ENCODE measurements at places on chromosomes 5 and 9.

DNA sequence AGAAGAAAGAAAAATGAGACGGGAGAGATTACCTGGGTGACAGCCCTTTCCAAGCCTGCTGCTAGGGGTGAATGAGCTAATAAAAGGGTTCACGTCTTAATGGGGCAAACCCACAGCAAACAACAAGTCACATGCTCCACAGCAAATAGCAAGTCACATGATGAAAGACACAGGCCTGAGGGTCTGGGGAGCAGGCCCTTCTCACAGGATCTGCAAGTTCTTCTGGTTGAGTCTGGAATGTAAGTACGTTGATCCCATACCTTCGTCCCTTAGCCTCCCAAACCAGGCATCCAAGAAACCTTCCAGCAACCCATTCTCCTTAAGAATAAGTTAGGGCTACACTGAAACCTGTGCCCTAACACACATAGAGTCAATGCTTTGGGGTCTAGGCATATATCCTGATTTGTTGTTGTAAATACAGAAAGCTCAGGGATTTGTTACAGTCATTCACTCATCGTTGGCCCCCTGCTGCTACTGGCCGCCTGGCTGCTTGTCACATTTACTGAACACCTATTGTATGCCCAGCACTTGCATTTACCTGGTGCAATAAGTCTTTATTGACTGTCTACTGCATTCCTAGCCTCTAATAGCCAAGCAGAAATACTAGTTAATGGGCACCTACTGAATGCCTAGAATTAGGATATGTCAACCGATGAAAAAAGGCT is 43.3 kb upstream of the MSX2 start:
- DNase-seq = no peak

- no peak for DNase-seq
Measured at GRCh38 chr5:174426388-174426787, 298.0 kb upstream of the MSX2 start.

DNA sequence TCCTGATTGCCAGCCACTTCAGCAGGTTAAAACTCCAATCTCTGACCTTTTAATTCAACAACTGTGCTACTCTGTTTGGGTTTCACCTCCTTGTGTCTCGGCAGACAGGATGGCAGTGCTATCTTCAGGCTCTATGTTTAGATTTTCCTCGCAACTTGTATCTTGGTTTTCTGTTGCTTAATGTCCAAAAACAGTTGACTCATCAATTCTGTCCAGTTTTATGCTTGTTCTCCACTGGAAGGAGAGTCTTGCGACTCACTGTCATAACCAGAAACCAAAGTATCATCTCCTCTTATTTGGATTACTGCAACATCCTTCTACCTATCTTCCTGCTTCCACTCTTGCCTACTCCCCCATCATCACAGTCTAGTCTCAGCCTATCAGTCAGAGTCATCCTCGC is 130.9 kb upstream of the ADAMTS16 start:
- no peak for DNase-seq

DNA sequence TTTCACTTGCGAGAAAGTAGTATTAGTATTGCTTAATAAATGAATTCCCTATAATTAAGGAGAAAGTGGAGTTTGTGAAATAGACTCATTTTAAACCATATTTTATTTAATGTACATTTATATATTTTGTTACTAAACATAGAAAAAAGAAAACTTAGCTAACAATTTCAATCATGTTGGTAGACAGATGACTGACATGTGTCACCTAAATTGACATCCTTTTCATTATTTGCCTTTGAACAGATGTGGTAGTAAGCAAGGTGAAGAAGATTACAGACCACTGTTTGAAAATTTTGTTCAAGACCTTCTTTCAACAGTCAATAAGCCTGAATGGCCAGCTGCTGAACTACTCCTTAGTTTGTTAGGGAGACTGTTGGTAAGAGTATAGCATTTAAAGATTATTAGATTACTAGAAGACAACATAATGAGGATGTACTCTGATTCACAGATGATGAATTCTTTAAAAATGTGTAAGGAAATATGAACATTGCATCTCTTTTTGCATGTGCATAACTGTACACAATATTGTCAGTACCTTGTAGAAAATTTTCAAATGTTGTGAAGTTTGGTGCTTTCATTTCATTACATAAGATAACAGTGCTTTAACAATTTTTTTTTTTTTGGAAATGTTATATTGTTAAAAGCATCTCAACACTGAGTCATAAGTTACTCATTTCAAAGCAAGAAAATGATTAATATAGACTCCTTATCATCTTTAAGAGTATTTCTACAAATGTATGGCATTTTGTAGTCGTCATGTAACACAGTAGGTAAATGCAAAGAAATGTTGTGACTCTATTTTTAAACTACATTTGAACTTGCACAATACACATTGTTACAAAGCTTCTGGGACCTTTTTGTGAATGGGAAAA is 139.5 kb downstream of the NIPBL start:
- DNase-seq = no peak

GRCh38 chr9:133934482-133935232 is 57.5 kb downstream of the VAV2 start:
- no peak for DNase-seq

DNA sequence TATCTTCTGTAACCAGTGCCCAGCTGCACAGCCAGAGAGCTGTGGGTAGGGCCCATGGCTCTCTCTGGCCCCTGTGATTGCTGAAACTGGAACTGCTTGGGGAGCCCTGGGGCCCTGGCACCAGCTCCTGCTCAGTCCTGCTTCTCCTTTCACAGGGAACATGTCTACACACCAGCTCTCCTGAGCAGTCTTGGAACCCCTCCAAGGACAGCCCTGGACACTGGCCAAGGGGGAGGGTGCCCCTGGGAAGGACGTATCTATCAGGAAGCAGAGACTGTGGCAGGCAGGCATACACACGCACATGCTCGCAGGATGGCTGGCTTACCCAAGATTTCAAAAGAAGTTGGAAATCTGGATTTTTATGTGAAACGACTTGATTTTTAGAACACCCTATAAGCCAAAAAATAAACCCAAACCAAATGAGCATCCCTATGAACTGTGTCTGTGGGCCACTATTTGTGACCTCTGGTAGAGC is 8.8 kb upstream of the TRAF1 start:
- DNase-seq = no peak

DNA sequence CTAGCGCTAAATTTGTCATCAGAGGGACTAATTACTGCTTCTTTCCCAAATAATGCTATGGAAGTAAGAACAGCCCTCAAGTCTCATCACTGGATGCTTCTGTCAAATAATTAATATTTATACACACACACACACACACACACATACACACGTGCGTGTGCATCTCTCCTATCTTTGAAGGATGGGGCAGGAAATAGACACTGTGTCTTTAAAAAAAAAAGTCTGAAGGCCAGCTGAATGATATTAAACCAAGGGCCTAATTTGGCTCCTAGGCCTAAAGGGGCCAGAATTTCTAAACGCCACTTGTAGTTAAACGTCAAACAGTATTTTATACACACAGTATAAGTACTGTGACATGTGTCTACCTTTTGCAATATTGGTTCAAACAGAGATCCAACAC is 3.3 kb downstream of the SLF1 start:
- no peak for DNase-seq

DNA sequence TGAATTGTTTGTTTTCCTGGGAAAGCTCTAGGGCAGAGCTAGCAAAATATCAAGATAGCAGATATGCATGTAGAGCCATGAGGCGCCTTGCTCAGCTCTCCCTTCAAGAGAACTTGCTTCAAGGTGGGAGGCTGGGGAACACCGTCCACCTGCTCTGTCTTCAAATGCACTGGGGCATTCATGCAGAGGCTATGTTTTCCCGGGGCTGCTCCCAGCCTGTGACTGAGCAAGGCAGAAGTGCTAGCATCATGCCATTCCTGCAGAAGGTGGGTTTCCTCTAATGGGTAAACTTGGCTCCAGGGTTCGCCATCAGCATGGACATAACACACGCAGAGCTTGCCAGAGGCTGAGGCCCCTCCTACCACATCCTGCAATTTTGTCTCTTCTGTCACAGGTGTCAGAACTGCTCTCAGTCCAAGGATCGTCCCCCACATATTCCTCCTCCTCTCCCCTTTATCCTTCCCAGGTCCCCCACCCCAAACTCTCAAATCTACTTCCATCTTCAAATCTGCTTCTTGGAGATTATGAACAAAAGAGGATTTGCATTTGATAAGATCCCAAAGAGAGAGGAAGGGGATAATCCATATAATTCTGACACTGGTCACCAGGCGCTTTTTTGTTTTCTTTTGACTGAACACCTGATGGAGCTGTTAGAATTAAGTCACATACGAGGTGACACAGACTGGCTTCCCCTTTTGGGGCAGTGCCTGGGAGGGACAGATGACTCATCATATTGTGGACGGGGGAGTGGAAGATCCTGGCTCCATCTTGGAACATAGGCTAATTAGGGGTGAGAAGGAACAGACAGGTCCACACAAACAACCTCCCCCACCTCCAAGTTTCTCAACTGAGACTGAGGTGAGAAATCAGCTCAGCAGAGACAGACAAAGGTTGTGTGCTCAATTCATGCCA is 85.0 kb upstream of the TAF11L2 start:
- DNase-seq = no peak

DNA sequence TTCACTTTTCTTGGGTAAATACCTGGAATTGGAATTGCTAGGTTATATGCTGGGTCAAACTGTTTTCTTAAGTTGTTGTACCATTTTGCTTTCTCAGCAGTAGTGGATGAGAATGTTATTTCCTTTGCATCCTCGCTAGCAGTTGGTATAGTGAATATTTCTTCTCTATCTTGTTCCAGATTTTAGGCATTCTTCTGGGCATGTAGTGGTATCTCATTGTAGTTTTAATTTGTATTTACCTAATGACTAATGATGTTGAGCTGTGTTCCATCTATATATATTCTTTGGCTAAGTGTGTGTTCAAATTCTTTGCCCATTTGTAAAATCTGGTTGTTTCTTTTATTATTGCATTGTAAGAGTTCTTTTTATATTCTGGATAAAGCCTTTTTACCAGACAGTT is 333.3 kb downstream of the MAT2B start:
- no peak for DNase-seq

GRCh38 chr5:71528206-71528605 is 58.9 kb upstream of the MCCC2 start:
- DNase-seq = no peak

DNA sequence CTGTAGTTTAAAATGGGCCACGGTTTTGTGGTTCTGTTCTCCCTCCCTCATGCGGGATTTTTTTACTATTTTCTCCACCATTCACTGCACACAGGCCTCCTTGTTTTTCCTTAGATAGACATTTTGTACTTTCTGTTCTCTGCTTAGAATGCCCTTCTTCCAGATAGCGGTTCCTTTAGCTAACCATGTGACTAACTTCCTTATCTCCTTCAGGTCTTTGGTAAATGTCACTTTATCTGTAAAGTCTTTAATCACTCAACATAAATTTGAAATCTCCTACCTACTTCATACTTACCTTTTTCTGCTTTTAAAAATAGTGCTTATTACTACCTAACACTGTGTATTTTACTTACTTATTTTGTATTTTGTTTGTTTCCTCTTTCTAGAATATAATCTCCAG is 15.0 kb downstream of the FER start:
- no peak for DNase-seq

GRCh38 chr5:127814588-127814973 is 111.4 kb downstream of the CCDC192 start:
- no peak for DNase-seq

DNA sequence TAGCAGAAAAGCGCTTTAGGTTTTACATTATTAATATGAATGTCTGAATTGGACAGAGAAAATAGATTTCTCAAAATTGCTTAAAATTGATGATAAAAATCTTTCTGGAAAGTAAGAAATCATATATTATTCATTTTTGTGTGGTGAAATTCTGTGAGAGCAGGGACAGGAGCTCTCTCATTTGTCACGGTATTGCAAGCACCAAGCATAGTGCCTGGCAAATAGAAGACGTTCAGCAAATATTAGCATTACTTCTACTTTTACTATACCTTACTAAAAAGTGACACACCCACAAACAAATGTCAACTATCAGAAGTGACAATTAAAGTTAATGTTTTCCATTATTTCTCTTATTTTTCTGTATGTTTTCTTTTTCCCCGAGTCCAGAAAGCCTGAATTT is 69.1 kb downstream of the XRCC4 start:
- no peak for DNase-seq

DNA sequence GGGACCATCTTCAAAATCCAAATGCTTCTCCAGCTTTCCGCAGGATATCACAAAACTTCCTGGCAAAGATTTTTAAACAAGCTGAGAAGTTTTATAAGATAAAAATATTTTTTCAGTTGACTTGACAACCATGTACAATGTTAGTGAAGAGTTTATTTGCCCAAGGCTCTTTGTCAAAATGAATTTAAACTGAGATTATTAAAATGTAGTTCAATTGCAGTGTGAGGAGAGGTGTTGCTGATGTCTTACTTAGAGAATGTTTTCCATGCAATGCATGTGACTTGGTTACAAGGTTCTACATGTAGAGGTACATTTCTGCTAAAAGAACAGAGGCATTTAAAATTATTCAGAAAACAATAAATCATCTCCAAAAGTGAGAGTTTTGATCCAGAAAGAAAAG is 131.4 kb upstream of the MINAR2 start:
- no peak for DNase-seq

DNA sequence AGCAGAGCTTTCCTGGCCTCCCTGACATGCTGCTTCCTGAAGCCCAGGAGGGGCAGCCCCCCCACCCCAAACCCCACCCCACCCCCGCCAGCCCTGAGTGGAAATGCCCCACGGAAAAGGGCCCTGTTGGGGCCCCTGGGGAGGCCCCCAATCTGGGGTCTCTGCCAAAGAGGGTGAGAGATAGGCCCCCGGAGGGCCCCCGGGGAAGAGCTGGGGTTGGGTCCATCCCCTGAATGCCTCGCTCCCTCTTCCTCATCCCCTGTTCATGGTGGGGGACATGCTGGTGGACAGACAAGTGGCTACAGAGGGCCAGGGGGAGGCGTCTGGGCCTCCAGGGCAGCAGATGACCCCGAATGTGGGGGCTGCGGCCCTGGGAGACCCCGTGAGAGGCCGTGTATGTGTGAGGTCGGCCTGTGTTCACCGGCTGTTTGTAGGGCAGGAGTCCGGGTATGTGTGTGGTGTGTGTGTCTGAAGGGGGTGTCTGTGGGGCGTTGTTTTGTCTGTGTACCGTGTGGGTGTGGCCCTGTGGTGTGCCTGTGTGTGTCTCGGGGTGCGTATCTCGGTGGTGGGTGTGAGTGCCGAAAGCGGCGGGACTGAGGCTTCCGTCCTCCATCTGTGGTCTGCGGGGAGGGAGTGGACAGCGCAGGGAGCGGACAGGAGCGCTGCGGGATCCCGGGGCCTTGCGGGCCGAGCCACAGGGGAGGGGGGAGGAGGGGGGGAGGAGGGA is 11.3 kb downstream of the C9orf50 start:
- no peak for DNase-seq

DNA sequence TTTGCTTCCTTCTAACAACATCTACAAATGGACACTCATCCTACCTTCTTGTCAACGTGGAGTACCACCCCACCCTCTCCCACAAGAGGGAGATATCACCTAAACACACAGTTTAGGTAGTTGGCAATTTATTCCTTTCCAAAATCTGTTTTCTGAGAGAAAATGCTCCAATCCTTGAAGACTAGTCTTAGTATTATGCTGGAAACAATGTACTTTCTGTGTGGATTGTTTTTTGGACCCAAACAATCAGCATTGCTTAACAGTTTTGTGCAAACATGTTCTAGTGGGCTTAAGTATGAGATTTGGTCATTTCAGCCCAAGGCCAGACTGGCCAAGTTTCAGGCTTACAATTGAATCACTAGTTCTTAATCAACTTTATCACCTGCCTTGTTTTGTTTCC is 359.1 kb downstream of the ARHGEF28 start:
- no peak for DNase-seq

- no peak for DNase-seq
Measured at GRCh38 chr9:76932757-76933156, 26.8 kb upstream of the PRUNE2 start.

All from left renal pelvis (tissue), 4 donors.